GF-D8 (cell line): ENCODE measurements at places on chromosomes 3 and 15.

- no peak for DNase-seq
These were observed 50.4 kb upstream of the ICE2 start for GRCh38 chr15:60529332-60529731.

GRCh38 chr3:17231537-17232261 is 346.9 kb downstream of the PLCL2 start:
- no peak for DNase-seq

DNA sequence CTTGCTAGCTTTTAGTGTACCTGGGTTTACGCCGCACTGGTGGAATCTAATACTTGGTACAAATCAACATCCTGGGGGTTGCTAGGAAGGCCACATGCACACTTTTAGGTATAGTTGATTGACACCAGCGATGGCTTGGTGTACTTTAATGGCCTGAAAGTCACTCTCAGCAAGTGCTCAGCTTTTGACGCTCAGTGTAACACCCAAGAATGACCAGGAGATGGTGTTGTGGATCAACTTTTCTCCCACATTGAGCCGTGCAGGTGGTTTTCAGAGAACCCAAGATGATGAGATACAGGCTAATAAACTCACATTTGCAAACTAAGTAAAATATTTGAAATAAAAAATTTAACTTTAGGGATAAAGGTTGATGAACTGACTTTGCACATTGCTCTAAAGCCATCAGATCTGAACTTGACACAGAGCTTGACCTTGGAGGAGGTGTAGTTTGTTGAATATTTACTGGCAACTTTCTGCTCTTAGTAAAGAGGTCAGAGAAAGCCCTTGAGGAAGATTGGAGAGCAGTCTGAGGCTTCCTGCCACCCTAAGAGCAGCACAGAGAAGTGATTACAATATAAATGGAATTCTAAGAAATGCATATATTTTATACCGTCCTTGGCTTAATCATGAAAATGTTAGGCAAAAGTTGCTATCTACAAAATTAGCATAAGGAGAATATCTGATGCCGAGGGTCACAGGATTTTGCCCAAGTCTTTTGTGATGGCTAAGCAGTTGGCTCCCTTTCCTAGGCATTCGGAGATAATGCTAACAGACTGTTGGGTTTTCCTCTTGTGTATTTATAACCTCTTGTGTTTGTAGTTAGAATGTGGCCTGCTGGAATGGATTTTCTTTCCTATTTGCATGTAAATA is 143.4 kb upstream of the RASGRP1 start:
- no peak for DNase-seq

DNA sequence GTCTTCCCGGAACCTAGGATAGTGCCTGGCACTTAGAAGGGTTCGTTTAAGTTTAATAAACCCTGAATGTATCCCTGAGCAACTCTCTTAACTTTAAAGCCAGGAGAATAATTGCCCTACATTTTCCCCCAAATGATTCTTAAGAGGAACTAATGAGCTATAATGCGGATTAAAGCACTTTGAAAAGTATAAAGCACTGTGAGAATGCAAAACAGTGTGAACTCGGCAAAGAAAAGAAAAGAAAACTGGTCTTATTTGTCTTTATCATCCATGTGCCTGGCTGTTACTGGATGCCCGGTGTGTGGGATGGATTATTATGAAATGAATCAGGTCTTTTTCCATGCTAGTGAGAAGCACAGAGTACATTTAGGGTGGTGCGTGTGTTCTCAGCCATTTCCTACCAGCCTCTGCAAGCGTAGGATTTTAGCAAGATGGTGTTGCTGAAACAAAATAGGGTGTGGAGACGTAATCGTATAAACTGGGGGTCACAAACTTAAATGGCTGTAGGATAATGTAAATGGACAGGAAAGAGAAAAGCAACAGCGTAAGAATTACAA is 983 bp downstream of the KBTBD12 start:
- DNase-seq, result no peak

DNA sequence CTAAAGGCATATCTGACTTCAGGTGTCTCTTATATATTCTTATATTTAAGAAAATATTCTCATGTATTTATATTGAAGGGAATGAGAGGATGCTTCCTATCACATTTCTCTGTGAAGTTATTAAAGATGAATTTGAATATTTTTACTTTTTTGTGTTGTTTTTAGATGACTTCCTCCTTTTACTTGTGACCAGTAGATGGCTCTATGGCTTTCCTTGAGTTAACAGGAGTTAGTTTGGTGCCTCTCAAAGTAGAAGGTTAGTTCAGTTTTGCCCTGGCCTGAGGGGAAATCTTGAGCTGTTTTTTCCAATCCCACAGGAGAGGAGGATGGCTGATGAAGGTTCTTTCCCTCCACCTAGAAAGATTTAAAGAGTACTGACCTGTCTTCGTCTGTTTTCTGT is 80.7 kb downstream of the SQOR start:
- no peak for DNase-seq

DNA sequence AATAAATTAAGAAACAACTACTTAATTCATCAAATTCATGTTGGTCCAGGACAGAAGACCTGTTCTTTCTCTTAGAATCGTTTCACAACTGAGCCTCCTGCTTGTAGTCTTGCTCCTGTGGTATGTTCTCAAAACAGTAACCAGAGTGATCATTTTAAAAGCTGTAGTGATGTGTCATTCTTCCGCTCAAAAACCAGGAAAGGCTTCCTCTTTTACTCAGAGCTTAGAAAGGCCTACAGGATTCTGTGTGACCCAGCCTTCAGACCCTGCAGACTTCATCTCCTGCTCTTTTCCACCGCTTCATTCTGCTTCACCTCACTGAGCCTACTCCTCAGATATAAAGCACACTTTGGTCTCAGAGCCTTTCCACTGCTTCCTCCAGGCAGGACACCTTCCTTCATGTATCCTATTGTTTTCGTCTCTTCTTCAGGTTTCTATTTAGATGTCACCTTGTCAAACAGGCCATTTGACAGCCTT is 22.7 kb downstream of the ST6GAL1 start:
- DNase-seq, result peak; percentile 70

GRCh38 chr15:77541421-77542181 is 91.1 kb downstream of the LINGO1 start:
- no peak for DNase-seq

DNA sequence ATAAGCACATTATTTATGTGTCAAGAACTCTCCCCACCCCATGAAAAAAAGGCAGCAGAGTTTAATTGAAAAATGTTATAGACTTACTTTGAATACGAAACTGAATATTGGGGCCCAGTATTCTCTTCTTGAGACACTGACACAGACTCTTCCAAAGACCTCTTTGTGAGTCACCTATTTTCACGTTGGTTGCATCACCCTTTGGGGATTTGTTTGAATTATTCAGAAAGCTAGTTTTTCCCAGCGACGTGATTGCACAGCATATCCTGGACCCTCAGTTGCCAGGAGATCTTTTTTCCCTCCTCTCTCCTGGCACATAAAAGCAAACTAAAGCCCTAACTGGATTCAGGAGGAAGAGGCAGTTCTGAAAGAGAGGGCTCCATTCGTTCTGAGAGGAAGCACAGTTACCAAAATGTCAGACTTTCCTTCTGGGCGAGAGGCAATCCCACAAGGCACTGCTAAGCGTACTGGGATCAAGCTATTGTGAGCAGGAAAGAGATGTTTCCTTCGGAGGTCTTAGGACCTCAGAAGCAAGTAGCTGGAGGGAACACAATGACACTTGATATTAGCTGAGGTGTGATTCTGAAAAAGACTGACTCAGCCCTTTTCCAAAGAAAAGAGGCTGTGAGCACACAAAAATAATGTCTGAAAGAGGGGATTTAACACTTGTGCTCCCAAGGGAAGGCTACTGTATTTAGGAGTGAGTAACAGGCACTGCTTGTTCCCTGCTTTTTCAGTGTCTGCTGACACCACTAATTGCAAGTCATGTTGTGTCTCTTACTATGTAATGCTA is 65.8 kb upstream of the CADPS start:
- DNase-seq, result no peak

- DNase-seq, result no peak
These were observed 34.9 kb upstream of the ST6GAL1 start for GRCh38 chr3:186895406-186895805.

GRCh38 chr15:29936353-29937049 is 114.2 kb upstream of the TJP1 start:
- no peak for DNase-seq

DNA sequence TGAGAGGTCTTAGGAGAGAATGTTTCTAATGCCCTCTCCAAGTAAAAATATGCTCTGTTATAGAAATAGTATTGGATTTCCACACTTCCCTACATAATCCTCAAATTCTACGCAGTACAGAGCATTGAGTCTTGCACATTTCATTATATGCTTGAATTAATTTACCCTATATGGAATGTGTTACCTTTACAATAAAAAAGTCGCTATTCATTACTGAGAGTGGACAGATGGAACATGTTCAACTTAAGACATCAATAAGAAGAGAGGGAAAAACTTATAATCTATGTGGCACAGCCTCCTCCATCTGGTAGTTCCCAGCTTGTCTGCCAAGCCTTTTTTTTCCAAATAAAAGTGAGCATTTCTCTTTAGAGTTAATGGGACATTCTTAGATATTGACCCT is 417.9 kb downstream of the MECOM start:
- no peak for DNase-seq

DNA sequence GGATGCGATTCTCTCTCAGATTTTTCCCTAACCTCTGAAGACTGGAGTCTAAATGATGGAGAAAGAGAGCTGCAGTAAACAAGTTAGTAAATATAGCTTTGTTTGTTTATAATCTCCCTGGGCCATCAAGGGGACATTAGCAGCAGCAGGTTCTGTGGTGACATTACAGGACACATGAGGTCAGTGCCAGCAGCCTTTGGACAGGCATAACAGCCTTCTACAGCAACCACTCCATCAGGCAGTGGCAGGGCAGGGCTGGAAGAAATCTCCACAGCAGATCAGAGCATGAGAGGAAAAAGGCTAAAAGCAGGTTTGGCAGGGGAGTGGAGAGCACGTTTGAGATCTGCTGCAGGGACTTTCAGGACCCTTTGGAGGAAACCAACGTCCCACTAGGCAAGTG is 127.6 kb upstream of the ACP3 start:
- no peak for DNase-seq

DNA sequence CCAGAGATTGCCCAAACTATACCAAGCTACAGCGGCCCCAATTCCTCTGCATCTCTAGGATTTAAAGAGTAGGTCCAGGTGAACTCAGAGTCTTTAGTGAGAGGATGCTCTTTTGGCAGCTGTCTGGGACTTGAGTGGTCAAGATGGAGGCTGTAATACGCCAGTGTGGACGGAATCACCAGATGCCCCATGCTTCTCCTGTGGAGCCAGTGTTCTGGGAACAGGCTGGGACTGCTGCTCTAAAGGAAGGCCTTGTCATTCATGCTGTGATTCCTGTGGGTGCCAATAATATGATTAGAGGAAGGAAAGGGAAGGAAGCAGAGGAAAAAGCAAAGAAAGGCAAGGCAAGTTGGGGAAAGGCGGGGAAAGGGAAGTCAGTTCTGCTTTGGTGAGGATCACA is 17.4 kb upstream of the NOX5 start:
- DNase-seq, result no peak

- DNase-seq, result no peak
These were observed 53.7 kb downstream of the GALK2 start for GRCh38 chr15:49223536-49224274.

GRCh38 chr15:67241132-67241855 is 13.2 kb downstream of the AAGAB start:
- DNase-seq, result no peak

DNA sequence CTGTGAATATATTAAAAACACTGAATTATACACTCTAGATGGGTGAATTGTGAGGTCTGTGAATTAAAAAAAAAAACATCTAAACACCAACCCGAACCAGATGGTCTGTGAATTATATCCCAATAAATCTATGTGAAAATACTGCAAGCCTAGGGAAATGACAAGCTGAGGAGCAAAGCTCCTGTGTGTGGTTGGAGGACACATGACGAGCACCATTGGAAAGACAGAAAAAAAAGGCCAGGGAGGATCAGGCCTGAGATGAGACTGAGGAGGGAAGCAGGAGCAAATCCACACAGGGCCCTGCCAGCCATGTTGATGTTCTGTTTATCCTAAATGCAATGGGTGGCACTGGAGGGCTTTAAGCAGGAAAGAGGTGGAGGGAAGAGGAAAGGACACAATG is 200.0 kb downstream of the RORA start:
- no peak for DNase-seq

- no peak for DNase-seq
These were observed 208.4 kb upstream of the NANOGP8 start for GRCh38 chr15:35293353-35294130.

DNA sequence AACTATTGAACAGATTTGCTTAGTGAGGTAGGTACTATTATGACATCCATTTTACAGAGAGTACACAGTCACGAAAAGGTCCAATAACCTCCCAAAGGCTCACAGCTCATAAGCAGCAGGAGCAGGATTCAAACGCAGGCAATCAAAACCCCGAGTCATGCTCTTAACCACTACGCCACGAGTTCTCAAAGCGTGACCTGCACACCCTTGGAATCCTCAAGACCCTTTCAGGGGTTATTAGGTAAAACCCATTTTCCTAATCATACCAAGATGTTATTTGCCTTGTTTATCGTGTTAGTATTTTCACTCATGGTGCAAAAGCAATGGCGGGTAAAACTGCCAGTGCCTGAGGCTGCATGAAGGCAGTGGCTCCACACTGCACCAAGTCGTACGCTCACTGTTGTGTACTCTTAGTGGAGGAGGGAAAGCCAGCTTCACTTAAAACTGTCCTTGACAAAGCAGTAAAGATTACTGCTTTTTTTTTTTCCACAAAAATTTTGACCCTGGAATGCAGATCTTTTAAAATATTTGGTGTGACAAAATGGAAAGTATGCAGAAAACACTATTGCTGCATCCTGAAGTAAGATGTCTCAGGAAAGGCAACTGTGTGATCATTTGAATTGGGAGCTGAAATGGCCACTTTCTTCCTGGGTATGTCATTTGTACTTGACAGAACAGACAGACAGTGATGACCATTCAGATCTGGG is 96.1 kb downstream of the IGF2BP2 start:
- no peak for DNase-seq

DNA sequence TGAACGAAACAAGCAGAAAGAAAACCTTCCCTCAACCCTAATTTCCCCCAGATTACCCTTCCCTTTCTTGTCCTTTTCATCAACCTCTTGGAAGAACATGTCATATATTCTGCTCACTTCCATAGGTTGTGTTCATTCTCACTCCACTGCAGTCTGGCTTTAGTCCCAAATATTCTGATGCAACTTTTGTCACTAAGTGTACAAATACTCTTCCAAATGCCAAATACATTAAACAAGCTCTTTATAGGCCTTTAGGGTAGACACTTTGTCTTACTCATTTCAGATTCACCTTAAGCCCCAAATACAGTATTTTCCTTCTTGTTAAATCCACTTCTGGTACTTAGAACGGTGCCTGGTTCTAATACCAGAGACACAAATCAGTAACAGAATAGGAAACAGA is 406.5 kb upstream of the CDIN1 start:
- no peak for DNase-seq

- no peak for DNase-seq
These were observed 14.7 kb upstream of the SYNM start for GRCh38 chr15:99090011-99090699.

- no peak for DNase-seq
These were observed 19.8 kb downstream of the HMG20A start for GRCh38 chr15:77440378-77440999.

DNA sequence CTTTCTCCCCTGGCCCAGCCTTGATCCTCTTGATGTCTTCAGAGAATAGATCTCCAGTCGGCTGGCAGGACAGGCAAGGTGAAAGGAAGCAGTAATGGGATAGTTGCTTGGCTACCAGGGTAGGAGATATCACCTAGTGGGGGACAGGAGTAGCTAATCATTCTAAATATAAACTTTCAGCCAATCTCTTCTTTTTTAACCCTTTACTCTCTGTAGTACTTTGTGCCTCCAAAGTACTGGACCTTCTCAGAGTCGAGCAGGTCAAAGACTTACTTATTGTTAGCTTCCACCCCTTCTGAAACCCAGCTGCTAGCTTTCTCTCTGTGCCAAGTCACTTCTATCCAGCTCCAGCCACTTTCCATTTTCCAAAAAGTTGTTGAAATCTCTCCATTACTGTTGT is 43.4 kb upstream of the FILIP1L start:
- DNase-seq, result no peak
